ENCODE measurements at places on chromosomes 7 and 10. TPM values are rescaled to one million over a fixed set of nuclear protein-coding genes. Genes with fewer than 3 reads are reported as not detected.

GRCh38 chr7:70434376-70434775 lies 697.6 kb upstream of the GALNT17 start:
- no peaks in the 10 kb centered on the region for H3K36me3 ChIP-seq
- no peak overlapping the region for H3K4me3 ChIP-seq
- no peaks in the 10 kb centered on the region for H3K27me3 ChIP-seq
- H3K27ac ChIP-seq = no peak overlapping the region
- H3K4me1 ChIP-seq = no peaks in the 10 kb centered on the region
- DNase-seq = no peak

DNA sequence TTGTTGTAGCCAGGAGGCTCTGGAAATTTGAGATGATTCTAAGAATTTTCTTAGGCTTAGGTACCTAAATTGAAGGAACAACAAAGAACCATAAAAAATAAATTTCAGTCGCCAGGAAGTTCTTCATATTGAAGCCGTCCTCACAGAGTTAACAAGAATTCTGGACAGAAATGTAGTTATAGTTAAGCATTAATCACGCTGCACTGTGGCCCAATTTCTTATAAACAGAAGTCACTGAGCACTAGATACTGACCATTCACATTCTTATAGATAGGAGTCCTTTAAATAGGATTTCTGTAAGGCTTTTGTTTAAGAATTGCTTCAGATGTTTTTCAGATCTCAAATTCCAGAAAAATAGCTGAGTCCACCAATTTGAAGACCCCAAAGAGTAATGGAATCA lies 256.2 kb upstream of the PITRM1 start:
- no peaks in the 10 kb centered on the region for H3K36me3 ChIP-seq
- no peak for DNase-seq
- H3K4me3 ChIP-seq = no peak overlapping the region
- H3K27ac ChIP-seq = no peak overlapping the region
- no peaks in the 10 kb centered on the region for H3K27me3 ChIP-seq

DNA sequence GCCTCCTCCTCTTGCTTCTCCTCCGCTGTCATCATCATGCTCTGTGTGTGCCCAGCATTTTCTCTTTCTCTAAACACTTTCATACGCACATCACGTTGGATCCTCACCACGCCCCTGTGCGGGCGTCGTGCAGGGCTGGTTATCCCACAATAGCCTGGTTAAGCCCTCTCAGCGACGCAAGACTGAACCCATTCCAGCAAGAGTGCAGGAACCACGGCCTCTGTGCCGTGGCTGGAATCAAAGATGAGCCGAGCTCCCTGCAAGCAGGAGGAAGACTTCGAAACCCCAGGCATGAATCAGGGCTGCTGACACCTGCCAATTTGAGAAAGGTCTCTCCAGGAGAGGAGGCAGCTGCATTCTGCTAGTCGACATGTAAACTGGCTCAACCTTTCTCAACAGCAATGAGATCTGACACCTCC lies 74.8 kb upstream of the FOXK1 start:
- no peaks in the 10 kb centered on the region for H3K4me1 ChIP-seq
- H3K4me3 ChIP-seq = no peak overlapping the region
- no peaks in the 10 kb centered on the region for H3K27me3 ChIP-seq
- no peak for DNase-seq

- DNase-seq = no peak
- peaks cover 23% of the 10 kb centered on the region for H3K27me3 ChIP-seq
- H3K4me3 ChIP-seq = no peak overlapping the region
- no peaks in the 10 kb centered on the region for H3K4me1 ChIP-seq
- no peak overlapping the region for H3K27ac ChIP-seq
Measured at GRCh38 chr7:69451715-69452114, 146.6 kb upstream of the AUTS2 start.

- no peaks in the 10 kb centered on the region for H3K36me3 ChIP-seq
- no peak overlapping the region for H3K27ac ChIP-seq
- H3K4me3 ChIP-seq = no peak overlapping the region
- no peak for DNase-seq
Measured at GRCh38 chr7:94216944-94217461, 177.7 kb upstream of the COL1A2 start.

- H3K36me3 ChIP-seq = no peaks in the 10 kb centered on the region
- no peak overlapping the region for H3K4me3 ChIP-seq
- no peak overlapping the region for H3K27ac ChIP-seq
- DNase-seq = no peak
- H3K27me3 ChIP-seq = no peaks in the 10 kb centered on the region
- H3K4me1 ChIP-seq = no peaks in the 10 kb centered on the region
Measured at GRCh38 chr10:113389969-113390368, 162.9 kb upstream of the HABP2 start.

DNA sequence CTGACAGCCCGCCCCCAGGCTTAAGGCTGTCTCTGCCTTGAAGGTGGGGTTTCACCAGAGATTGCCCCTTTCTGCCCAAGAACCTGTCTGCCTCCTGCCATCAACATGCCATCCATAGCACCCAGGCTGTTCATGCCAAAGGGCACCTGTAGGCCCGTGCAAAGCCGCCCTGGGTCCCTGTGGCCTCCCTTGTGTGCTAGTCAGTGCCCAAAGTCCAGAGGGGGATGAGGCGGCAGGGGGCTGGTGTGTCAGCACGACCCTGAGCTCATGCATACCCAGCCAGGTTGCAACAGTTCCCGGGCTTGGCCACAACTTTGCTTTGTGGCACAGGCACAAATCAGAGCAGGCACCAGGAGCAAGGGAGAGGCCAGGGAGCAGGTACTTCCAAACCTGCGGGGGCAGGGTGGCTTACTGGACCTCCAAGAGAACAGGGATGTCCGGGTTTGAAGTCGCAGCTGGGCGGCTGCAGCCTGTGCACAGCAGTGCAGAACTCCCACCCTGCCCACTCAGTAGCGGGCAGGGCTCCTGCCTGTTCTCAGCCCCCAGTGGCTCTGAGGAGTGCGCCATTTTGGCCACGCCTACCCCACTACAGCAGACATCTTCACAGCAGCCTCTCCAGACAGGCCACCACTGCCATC lies 671.1 kb upstream of the GRM3 start:
- no peak for DNase-seq
- H3K4me3 ChIP-seq = no peak overlapping the region
- no peaks in the 10 kb centered on the region for H3K36me3 ChIP-seq

DNA sequence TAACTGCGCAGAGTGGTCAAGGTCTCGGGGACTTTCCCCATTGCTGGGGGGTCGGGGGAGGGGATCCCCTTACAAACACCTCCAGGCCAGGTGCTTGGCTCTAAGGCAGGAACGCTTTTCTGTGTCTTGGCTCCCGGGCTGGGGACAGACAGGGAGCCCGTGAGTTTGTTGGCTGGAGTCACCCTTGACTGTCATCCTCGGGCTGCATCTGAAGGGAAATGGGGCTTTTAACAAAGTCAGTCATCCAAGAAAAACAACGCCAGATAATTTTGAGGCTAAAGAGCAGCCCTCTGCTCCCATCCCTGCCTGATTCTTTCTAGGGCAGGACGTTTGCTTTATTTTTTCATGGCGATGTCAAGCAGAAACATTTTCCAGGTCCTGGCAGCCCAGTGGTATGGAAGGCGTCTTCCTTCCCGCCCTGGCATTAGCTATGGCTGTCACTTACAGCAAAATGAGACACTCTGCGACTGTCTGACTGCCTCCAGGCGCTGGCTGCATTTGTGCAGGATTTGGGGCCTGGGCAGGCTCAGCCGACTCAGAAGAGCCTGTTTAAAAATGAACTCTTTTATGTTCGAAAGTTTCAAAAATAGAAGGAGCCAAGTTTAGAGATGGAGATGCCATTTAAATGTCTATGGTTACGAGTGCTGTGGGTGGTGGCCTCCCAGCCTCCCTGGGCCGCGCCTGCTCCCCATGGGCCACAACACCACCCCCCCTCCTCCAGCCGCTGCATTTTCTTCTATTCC lies 54.7 kb upstream of the TNS3 start:
- no peak overlapping the region for H3K27ac ChIP-seq
- no peak overlapping the region for H3K4me3 ChIP-seq
- no peaks in the 10 kb centered on the region for H3K36me3 ChIP-seq
- H3K4me1 ChIP-seq = peaks cover 19% of the 10 kb centered on the region

DNA sequence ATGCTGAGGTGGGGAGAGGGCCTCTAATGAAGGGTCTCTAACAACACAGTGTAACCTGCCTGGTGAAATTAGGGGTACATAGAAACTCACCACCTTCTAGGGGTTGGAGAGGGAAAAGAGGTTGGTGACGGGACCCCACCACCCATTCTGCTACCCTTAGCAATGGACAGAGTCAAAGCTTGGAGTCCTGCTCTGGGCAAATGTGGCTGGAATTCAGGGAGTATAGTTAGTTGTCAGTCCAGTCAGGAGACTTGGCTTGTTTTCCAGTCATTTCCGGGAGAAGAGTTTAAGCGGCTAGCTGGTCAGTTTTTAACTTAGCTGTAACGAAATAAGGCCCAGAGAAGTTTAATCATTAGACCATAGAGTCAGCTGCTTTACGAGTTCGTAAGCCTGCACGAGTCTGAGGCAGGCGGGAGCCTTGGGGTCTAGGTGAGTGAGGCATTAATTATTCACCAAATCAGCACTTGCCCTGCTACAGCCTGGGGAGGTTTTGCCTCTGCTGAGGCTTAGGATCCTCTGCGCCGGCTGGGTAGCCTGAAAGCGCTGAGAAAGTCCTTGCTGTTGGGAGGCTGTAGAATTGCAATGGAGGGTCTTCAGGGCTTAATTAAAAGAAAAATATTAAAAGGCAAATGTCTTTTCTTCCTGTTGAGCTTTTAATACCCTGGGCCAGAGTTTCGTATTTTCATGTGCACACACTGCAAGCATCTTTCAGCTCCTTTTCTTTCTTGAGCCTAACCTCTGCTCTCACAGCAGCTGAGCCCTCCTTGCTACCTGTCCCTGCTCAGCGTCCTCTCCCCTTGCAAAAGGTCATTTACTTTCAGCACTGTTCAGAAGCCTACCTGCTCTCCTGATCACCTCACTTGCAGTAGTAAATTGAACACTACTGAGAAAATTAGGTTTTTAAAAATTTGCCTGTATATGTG lies 1.5 kb upstream of the LAMB1 start:
- no peaks in the 10 kb centered on the region for H3K36me3 ChIP-seq
- peaks cover 7% of the 10 kb centered on the region for H3K4me1 ChIP-seq
- peak; percentile 50 for DNase-seq
- H3K27ac ChIP-seq = no peak overlapping the region
- H3K27me3 ChIP-seq = peaks cover 73% of the 10 kb centered on the region
- no peak overlapping the region for H3K4me3 ChIP-seq

DNA sequence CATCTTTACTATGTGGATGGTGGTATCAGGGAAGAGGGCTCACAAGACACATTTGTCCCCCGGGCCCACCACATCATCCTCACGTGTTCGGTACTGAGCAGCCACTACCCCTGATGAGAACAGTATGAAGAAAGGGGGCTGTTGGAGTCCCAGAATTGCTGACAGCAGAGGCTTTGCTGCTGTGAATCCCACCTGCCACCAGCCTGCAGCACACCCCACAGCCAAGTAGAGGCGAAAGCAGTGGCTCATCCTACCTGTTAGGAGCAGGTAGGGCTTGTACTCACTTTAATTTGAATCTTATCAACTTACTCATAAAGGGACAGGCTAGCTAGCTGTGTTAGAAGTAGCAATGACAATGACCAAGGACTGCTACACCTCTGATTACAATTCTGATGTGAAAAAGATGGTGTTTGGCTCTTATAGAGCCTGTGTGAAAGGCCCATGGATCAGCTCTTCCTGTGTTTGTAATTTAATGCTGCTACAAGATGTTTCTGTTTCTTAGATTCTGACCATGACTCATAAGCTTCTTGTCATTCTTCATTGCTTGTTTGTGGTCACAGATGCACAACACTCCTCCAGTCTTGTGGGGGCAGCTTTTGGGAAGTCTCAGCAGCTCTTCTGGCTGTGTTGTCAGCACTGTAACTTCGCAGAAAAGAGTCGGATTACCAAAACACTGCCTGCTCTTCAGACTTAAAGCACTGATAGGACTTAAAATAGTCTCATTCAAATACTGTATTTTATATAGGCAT lies 9.1 kb upstream of the CSGALNACT2 start:
- H3K36me3 ChIP-seq = no peaks in the 10 kb centered on the region
- no peaks in the 10 kb centered on the region for H3K27me3 ChIP-seq
- no peak overlapping the region for H3K4me3 ChIP-seq
- peak; percentile 27 for DNase-seq

DNA sequence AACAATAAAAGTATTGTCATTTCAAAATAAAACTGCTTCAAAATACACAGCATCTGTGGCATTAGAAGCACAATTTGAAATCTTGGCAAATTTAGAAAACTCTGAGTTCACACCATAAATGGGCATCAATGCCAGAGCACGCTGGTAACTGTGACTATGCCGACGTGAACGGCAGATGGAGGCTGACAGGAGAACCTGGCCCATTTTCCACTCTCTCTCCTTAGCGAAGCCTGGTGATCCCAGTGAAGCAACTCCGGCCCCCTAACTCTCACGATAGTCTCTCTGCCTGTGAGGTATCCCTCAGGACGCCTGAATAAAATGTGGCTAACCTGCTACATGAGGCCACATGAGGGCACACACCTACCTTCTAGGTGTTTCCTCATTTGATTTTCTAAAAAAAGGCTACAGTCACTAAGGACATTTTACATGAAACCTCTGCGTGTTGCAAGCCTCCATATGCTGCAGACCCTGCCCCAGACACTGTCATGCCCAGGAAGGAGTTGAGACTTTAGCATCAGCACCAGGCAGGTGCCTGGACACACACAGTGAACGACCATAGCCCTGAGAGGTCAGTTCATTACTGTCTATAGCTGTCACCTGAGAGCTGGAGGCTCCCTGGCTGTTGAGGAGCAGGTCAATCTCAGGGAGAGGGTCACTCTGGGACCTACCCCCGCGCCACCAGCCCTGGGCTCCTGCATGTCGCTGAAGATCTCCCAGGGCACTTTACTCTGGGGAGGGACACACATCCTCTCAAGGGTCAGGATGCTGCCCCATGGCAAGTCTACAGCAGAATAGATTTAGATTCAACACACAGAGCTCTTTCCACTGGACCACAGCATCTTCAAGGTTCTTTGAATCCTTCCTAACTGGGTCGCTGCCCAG lies 62.9 kb upstream of the CAMK2B start:
- H3K27ac ChIP-seq = no peak overlapping the region
- no peaks in the 10 kb centered on the region for H3K27me3 ChIP-seq
- no peaks in the 10 kb centered on the region for H3K4me1 ChIP-seq
- no peak overlapping the region for H3K4me3 ChIP-seq
- H3K36me3 ChIP-seq = 0 out of 2 replicates have a peak, but pooled peaks cover 2% of the 10 kb centered on the region

GRCh38 chr7:142799437-142799835 lies 28.7 kb downstream of the PRSS2 start:
- H3K27me3 ChIP-seq = peaks cover 36% of the 10 kb centered on the region
- H3K4me3 ChIP-seq = no peak overlapping the region
- DNase-seq = no peak
- H3K27ac ChIP-seq = no peak overlapping the region
- H3K36me3 ChIP-seq = peaks cover 15% of the 10 kb centered on the region

GRCh38 chr7:101754424-101755159 lies 62.8 kb upstream of the CUX1 start:
- H3K27ac ChIP-seq = no peak overlapping the region
- H3K4me3 ChIP-seq = no peak overlapping the region
- H3K36me3 ChIP-seq = no peaks in the 10 kb centered on the region
- H3K27me3 ChIP-seq = no peaks in the 10 kb centered on the region
- no peak for DNase-seq

CRHR2 gene
- 0.19 TPM for total RNA-seq

KCNMA1 gene
- 11.1 TPM for total RNA-seq

C7orf33 gene
- not detected for total RNA-seq

CD36 gene
- total RNA-seq = 0.60 TPM

RNLS gene
- 7.5 TPM for total RNA-seq

CREB5 gene
- total RNA-seq = 2.7 TPM

KIFBP gene
- total RNA-seq = 34.1 TPM

COPS6 gene
- total RNA-seq = 128 TPM

SUPV3L1 gene
- total RNA-seq = 43.4 TPM

KLHDC10 gene
- total RNA-seq = 21.1 TPM
